ENCODE measurements at places on chromosomes 13 and 19. TPM values are rescaled to one million over a fixed set of nuclear protein-coding genes. Genes with fewer than 3 reads are reported as not detected.

DNA sequence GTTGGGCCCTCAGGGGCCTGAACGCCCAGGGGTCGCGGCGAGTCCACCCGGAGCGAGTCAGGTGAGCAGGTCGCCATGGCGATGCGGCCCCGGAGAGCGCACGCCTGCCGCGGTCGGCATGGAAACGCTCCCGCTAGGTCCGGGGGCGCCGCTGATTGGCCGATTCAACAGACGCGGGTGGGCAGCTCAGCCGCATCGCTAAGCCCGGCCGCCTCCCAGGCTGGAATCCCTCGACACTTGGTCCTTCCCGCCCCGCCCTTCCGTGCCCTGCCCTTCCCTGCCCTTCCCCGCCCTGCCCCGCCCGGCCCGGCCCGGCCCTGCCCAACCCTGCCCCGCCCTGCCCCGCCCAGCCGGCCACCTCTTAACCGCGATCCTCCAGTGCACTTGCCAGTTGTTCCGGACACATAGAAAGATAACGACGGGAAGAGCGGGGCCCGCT lies at the start of gene CCNA1:
CCNA1 (plus strand) TSS at position 390 of the 439 bp plus-strand sequence. CDS start 562 bp downstream, outside the sequence.
- DNase-seq: peak; percentile 30

- DNase-seq: no peak
Measured at GRCh38 chr13:24802074-24802473, 38.1 kb downstream of the RNF17 start.

- no peak for DNase-seq
Measured at GRCh38 chr13:30868799-30869470, 37.1 kb upstream of the MEDAG start.

DNA sequence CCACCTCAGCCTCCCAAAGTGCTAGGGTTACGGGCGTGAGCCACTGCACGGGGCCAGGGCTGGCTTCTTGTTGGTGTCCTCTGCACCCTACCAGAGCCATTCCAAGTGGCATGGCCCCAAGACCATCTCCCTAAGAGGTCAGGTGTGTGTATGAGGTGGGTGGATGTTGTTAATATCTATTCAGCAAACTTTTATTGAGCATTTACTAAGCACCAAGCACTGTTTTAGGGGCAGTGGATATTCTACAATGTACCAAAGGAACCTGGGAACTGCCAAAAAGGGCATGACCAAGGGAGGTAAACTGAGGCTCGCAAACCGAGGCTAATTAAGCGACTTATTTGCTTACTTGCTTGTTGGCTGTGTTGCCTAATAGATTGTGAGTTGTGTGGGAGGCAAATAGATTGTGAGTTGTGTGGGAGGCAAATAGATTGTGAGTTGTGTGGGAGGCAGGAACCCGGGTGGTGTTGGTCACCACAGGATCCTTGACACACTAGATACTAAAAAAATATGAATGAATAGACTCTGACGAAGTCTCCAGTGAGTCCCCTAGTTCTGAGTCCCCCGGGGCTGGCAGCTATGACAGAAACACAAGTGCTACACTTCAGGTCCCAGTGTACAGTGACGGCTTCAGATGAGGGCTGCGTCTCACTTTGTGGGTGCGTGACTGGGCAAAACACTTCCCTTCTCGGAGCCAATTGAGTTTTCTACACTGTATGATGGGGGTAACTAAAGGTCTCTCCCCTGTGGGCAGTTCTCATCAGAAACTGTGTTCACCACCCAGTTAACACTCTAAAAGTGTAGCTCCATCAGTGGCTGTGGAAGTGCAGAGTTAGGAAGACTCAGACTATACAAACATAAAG lies 5.0 kb upstream of the BICRA start:
- DNase-seq: no peak

GRCh38 chr13:71156550-71156949 lies 710.5 kb downstream of the DACH1 start:
- no peak for DNase-seq

DNA sequence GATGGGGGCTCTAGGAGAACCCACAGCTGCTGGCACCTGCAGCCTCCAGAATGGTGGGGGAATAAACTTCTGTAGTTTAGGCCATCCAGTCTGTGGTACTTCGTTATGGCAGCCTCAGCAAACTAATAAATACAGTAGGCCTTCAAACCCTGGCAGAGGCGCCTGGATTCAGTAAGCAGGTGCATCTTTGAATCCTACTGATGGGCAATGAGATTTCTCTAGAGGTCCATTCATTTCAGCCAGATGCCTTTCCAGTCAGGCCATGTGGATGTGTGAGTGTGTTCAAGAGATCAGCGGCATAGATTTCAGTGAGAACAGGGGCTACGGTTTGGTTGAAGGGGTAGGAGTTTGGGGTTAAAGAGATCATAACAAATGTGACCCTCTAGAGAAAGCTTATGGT lies 183.5 kb upstream of the RNF113B start:
- no peak for DNase-seq

GRCh38 chr13:40792284-40793051 lies 3.1 kb downstream of the SLC25A15 start:
- no peak for DNase-seq

DUXA gene
- not detected for total RNA-seq

WDR87 gene
- not detected for total RNA-seq

CILP2 gene
- 5.4 TPM for total RNA-seq

NOTCH3 gene
- total RNA-seq: 17.2 TPM

CATSPERD gene
- not detected for total RNA-seq

NDFIP2 gene
- total RNA-seq: 80.2 TPM

ZNF667 gene
- 4.4 TPM for total RNA-seq

USHBP1 gene
- total RNA-seq: not detected

ZFP14 gene
- total RNA-seq: 7.0 TPM

All from hepatocyte (in vitro differentiated cells).